ENCODE measurements at places on chromosomes 1 and 21. TPM values are rescaled to one million over a fixed set of nuclear protein-coding genes. Genes with fewer than 3 reads are reported as not detected.

GRCh38 chr1:95259245-95259644 is 25.2 kb downstream of the RWDD3 start:
- no peak for DNase-seq

- DNase-seq = peak; percentile 74
Measured at GRCh38 chr1:235060607-235061470, 67.8 kb downstream of the TOMM20 start.

- DNase-seq = no peak
Measured at GRCh38 chr1:169999331-169999741, 75.2 kb downstream of the KIFAP3 start.

GRCh38 chr1:239418681-239419080 is 32.3 kb downstream of the CHRM3 start:
- no peak for DNase-seq

GRCh38 chr1:208079161-208079560 is 165.0 kb downstream of the PLXNA2 start:
- DNase-seq = no peak

- DNase-seq = no peak
Measured at GRCh38 chr1:91018006-91018405, 3.8 kb downstream of the ZNF644 start.

GRCh38 chr1:78184460-78185072 is 138.8 kb downstream of the GIPC2 start:
- DNase-seq = no peak

DNA sequence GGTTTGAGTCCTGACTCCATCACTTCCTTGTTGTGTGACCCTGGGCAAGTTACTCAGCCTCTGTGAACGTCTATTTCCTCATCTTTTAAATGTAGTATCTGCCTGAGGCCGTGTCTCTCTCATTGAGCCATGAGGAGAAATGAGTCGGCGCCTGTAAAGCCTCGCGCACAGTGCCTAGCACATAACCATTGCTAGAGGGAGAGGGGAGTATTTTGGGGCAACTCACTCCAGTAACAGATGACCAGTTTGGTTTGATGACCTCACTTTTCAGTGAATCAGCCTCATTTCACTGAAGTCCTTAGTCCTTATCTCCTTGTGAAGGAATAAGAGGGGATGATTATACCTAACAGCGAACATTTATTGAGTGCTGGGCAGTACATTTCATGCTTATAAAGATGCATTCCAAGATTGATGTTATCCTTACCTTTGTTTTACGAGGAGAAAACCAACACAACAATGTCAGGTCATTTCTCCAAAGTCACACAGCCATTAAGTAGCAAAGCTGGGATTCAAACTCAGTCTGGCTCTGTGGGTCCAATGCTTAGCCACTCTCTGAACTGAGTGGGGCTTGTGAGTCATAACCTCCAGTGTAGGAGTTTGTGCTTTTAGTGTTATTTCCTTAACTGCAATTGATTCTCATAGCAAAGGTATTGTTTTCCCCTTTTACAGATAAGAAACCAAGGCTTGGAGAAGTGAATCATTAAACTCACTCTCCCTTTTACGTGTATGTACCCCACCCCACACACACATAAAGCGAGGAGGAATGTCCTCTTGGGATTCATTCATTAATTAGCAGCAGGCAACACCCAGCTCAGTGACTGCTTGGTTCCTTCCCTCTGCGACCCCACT is 25.9 kb downstream of the KCNC4 start:
- no peak for DNase-seq

- no peak for DNase-seq
Measured at GRCh38 chr1:214208460-214208859, 72.5 kb upstream of the SMYD2 start.

MROH7 gene
- 0.14 TPM for total RNA-seq

KPRP gene
- not detected for total RNA-seq

ARMH1 gene
- 4.6 TPM for total RNA-seq

TAF5L gene
- 6.9 TPM for total RNA-seq
